Activated CD8-positive, alpha-beta memory T cell treated with anti-CD3 and anti-CD28 coated beads for 1 hour (primary cell): ENCODE measurements at places on chromosomes 5 and 9.

DNA sequence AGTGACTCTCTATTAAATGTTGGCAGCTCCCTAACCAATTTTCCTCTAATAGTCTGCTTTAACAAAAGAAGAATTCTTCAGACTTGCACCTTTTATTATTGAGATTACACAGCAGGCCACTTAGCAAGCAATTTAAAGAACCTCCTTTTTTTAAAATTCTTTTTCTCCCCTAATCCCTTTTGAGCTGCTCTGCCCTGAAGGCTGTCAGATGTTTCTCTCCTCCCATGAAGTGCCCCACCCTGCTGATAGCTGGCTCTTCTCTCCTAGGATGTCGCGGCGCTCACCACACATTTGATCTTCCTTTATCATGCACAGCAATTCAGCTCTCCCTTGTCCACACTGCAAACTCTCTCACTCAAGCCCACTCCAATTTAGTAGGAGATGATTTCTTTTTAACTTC, 1471.1 kb upstream of the ACO1 start:
- DNase-seq: no peak

- no peak for DNase-seq
Observed at GRCh38 chr9:137224830-137225694, at the start of gene CYSRT1. CYSRT1 (plus strand) TSS chr9:137225174; CDS start chr9:137225622, 448 bp downstream.

GRCh38 chr9:124133727-124134126, 122.2 kb downstream of the LHX2 start:
- DNase-seq: no peak

- DNase-seq: no peak
Observed at GRCh38 chr9:134378901-134379338, 52.7 kb downstream of the RXRA start.

DNA sequence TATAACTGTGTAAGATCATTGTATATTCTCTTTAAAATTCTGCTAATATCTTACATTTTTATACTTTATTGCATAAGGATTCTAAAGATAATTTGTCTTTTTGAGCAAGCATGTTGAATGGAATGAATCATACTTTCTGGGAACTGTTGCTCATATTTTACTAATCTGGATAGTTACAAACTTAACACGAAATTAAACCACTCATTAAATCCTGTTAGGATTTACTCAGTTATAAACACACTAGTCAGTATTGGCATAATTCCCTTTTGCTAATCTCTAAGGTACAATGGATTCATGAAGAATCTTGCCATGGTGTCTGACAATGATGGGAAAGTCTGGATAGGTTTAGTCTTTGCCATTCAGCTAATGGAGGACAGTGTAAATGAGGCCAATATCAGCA, 338.1 kb upstream of the SMC2 start:
- DNase-seq: no peak

DNA sequence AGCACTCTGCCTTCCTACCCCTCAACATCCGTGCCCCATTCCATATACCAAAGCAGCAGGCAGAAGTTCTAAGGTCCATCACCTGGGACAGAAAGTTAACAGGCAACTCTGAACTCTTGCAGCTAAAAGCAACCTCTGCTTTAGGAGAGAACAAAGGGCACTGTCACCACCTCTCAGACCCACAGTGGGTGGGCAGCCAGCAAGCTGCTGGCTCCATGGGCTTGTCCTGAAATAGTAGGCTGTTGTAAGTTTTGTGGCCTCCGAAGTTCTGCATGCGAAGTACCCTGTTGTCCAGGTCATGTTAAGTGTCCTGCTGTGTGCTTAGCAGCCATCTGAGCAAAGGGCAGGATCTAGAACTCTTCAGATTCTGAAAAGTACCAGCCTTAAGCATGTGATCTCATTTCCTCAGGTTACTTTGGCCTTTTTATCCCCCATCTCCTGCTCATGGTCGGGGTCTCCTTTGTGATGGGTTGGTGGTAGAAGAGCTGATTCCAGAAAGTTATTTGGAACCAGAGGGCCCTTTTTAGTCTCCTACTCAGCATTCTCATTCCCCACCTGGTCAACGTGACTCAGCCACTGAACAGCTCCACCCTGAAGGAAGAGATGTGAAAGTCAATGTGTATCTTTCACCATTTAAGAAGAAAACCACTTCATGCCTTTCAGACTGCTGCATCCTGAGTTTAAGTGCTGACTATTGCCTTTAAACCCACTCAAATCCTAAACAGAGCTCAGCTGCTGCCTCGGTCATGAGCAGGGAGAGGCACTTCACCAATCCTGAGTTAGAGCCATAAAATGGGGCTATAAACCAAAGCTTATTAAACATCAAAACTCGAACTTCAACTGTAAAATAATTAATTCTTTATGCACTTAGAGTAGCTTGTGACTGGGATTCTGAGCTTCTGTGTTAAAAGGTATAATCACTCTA, 121.4 kb downstream of the DPYSL3 start:
- no peak for DNase-seq

DNA sequence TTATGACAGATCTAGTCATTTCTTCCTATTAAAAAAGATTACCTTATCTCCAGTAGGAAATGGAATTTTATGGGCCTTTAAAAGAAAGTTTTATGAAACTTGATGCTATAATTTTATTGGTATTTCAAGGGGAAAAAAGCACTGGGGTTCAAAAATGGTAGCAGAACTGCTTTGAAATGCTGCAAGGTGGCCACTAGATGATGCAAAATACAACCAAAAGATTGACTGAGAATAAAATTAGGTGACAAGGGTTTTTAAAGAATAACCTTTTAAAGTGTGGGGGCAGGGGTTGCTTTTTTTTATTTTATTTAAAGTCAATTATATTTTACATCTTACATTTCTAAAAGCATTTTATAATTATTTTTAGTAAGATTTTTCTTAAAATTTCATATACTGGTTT, 61.7 kb downstream of the KLF9 start:
- no peak for DNase-seq
